ENCODE measurements at places on chromosomes 2 and 18.

- H3K27ac ChIP-seq, result no peak overlapping the region
- no peaks in the 10 kb centered on the region for H3K27me3 ChIP-seq
Observed at GRCh38 chr18:60554967-60555366, 182.4 kb upstream of the MC4R start.

DNA sequence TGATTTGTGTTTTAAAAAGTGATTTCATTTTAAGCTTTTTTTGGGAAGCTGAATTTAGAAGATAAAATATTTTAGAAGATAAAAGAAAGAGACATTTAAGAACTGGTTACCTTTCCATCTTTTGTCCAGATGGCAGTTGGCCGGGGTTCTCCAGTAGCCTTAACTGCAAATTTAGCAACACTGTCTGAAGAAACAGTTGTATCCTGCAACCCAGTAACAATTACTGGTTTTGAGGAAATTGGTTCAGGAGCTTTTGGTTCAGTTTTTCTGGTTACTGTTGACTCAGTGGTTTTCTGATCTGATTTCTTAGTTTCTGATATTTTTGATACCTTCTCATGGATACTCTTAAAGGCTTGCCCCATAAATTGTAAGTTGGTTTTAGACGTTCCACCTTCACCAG lies 49.9 kb downstream of the PLEKHA3 start:
- peak overlapping the region; percentile 91 for H3K27ac ChIP-seq
- H3K27me3 ChIP-seq, result no peaks in the 10 kb centered on the region
- peaks cover 65% of the 10 kb centered on the region for H3K36me3 ChIP-seq
- DNase-seq, result no peak
- H3K4me1 ChIP-seq, result peaks cover 59% of the 10 kb centered on the region

- peaks cover 2% of the 10 kb centered on the region for H3K4me1 ChIP-seq
- H3K4me3 ChIP-seq, result no peak overlapping the region
- no peak for DNase-seq
- no peak overlapping the region for H3K27ac ChIP-seq
Observed at GRCh38 chr18:49529596-49529995, 32.3 kb upstream of the LIPG start.

GRCh38 chr18:60358516-60358915 lies 14.1 kb downstream of the MC4R start:
- H3K27ac ChIP-seq, result no peak overlapping the region
- DNase-seq, result no peak
- H3K4me3 ChIP-seq, result no peak overlapping the region
- H3K36me3 ChIP-seq, result no peaks in the 10 kb centered on the region
- H3K4me1 ChIP-seq, result no peaks in the 10 kb centered on the region

DNA sequence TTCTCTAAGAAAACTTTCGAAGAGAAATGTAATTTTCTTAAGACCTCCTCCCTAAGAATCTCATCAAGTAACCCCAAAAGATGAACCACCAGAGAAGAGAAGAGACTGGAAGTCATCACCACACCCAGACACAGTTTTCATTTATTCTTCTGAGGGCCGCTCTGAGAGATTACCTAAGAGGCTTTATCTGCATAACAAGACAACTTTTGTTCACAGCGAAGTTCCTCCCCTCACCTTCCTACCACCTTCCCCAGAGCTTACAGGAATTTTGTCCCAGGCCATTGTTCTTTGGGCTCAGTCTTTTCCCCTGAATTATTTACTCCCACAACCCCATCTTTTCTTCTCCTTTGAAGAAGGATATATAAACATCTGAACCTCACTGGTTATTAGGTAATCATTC lies 92.8 kb downstream of the AKAIN1 start:
- H3K27me3 ChIP-seq, result peaks cover 10% of the 10 kb centered on the region
- H3K4me3 ChIP-seq, result no peak overlapping the region
- H3K36me3 ChIP-seq, result no peaks in the 10 kb centered on the region
- no peak for DNase-seq

DNA sequence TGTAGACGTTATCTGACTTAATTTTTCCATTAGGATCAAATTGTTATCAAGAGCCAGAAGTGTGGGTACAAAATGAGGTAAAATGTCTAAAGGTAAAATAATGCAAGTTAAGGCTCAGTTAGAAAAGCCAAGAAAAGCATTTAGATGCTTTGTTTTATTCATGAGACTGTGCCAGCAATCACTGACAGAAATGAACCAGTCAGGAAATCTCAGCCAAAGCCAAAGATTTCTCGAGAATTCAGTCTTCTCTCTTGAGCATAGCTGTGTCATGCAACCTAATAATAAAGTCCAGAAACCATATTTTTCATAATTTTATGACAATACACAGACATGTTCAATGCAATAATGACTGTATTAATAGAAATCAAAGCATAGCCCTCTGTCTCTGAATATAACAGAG lies 43.5 kb upstream of the ZNF397 start:
- H3K27ac ChIP-seq, result no peak overlapping the region
- no peak overlapping the region for H3K4me3 ChIP-seq
- peaks cover 2% of the 10 kb centered on the region for H3K27me3 ChIP-seq
- no peak for DNase-seq
- no peaks in the 10 kb centered on the region for H3K36me3 ChIP-seq
- no peaks in the 10 kb centered on the region for H3K4me1 ChIP-seq

DNA sequence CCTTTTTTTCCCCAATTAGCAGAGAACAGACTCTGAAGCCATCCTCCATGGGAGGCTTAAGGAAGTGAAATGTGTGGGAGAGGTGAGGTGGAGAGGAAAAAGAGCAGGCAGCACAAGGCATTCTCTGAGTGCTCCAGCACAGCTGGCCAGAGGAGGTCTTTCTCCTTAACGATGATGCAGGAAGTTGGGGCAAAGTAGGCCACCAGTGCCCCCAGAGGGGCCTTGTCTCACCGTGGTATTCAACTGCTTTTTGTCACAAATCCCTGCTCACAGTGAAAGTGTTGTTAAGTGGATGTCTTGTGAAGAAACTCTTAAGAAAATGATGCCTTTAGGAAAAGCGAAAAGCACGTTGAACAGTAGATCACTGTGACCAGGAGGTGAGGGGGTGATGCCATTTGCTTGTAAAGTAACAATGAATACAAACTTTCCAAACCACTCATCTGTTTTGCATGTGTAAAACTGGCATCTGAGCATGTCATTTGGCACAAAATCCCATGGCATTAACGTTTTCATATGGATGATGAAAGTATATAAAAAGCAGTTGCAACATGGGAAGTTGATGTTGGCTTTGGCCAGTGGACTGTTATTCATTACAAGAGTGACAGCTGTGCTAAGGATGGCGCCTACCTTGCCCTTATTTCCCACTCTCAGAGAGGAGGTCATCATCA lies 49.2 kb upstream of the CDC42EP3 start:
- no peak for DNase-seq
- H3K4me1 ChIP-seq, result peaks cover 9% of the 10 kb centered on the region
- H3K4me3 ChIP-seq, result no peak overlapping the region
- no peaks in the 10 kb centered on the region for H3K27me3 ChIP-seq
- no peaks in the 10 kb centered on the region for H3K36me3 ChIP-seq
